Suprapubic skin (tissue), 4 donors: ENCODE measurements at places on chromosomes 11 and 22. TPM values are rescaled to one million over a fixed set of nuclear protein-coding genes. Genes with fewer than 3 reads are reported as not detected.

- DNase-seq, result no peak
- no peak overlapping the region for H3K27ac ChIP-seq
- no peak overlapping the region for H3K4me3 ChIP-seq
- no peaks in the 10 kb centered on the region for H3K36me3 ChIP-seq
- peaks cover 5% of the 10 kb centered on the region for H3K4me1 ChIP-seq
- H3K27me3 ChIP-seq, result no peaks in the 10 kb centered on the region
Measured at GRCh38 chr22:21020802-21021429, 6.0 kb downstream of the P2RX6 start.

DNA sequence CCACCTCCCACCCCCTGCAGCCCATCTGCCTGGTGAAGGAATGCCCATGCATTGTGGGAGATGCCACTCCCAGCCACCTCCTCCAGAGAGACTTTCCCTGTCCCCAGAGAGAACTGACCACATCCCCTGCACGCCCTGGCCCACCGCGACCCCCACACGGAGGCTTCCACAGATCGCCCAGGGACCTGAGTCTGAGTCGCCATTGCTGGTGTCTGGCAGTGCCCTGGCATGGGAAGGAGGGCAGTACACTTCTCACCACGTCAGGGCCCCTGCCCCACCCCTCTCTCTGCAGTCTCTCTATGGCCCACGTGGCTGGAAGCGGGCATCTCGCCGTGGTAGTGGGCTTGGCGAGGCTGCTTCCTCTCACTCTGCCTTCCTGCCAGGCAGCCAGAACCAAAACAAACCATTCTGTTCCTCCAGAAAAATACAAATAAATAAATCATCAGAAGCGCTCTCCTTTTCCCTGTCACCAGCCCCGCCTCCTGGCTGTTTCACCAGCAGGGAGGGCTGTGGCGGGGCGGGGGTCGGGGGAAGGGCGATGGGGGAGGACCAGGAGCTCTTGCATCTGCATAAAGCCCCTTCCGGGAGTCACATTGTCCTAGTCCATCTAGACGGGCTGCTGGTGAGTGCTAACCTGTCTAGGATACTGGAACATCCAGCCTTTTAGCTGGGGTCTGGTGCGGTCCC lies 20.9 kb downstream of the SHISAL1 start:
- no peaks in the 10 kb centered on the region for H3K4me1 ChIP-seq
- H3K27ac ChIP-seq, result no peak overlapping the region
- no peak for DNase-seq
- H3K27me3 ChIP-seq, result peaks cover 16% of the 10 kb centered on the region
- H3K4me3 ChIP-seq, result no peak overlapping the region
- no peaks in the 10 kb centered on the region for H3K36me3 ChIP-seq

DEUP1 gene
- total RNA-seq, result not detected

DNA sequence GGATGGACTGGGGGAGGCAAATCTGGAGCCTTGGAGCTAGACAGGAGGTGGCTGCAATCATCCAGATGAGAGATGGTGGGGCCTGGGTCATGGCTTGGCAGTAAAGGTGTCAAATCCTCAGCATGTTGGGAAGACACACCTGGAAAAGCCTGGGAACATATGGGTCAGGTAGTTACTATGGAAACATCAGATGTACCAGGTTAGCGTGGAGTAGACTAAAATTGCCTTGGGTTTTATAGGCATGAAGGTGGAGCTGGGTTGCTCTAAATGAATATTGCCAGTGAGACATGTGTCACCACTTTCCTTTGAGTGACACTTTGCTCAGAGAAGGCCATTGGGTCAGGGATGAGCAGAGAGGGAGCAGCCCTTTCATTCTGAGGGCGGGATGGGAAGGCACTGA lies 473.7 kb downstream of the TBC1D22A start:
- H3K4me3 ChIP-seq, result no peak overlapping the region
- H3K36me3 ChIP-seq, result no peaks in the 10 kb centered on the region
- H3K27me3 ChIP-seq, result peaks cover 10% of the 10 kb centered on the region
- no peak overlapping the region for H3K27ac ChIP-seq
- no peaks in the 10 kb centered on the region for H3K4me1 ChIP-seq

SLC22A8 gene
- total RNA-seq, result not detected
